ENCODE measurements at places on chromosomes 5 and 9.

GRCh38 chr5:60148366-60148765 lies 254.8 kb upstream of the PDE4D start:
- DNase-seq, result no peak

DNA sequence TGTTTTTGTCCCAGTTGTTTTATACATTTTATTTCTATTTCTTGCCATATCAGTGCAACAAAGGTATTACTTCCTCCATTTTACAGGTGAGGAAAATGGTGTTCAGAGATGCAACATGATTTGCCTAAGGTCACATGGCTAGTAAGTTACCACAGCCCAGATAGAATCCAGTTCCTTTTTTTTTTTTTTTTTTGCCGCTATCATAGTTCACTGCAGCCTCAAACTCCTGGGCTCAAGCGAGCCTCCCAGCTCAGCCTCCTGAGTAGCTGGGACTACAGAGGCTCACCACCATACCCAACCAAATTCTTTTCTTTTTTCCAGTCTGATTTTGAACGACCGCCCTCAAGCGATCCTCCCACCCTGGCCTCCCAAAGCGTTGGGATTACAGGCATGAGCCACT lies 480 bp upstream of the CCDC69 start:
- no peak for DNase-seq

- DNase-seq, result peak; percentile 99
Measured at GRCh38 chr9:134449180-134449916, 123.1 kb downstream of the RXRA start.

DNA sequence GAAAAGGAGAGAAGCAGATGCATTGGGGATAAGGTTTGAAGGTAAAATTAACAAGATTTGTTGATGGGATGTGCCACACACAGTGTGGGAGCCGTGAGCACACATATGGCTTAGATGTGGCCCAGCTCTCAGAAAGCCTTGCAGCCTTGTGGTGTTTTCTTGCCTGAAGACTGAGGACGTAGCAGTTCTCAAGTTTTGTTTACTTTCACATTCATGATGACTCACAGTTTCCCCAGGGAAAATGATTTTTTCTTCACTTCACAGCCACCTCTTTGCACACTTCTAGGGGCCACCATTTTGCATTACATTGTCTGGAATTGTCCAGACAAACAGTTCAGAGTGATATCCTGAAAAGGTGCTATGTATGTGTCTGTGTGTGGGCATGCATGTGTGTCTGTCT lies 126.2 kb downstream of the BASP1 start:
- DNase-seq, result no peak

DNA sequence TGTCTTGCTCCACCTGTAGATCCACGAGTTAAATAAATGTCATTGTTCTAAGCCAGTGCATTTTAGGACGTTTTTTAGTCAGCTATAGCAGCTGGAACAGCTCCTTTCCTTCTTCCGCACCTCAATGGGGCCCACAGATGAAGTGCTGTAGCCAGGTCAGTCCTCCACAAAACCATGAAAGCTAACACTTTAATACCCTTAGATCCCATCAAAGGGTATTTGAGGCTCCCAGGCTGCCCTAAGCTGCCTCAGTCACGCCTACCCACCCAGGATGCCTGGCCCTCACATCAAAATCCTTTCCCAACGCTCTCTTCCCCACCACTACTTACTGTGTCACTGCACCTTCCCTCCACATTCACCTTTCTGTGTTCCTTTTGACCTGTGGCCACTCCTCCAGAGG lies 44.1 kb upstream of the ACO1 start:
- no peak for DNase-seq

- no peak for DNase-seq
Measured at GRCh38 chr9:106934442-106935238, 71.7 kb downstream of the ZNF462 start.
